Neural progenitor cell (in vitro differentiated cells): ENCODE measurements at places on chromosomes 4 and X.

- no peak for DNase-seq
Measured at GRCh38 chr4:65791111-65791811, 121.0 kb upstream of the EPHA5 start.

DNA sequence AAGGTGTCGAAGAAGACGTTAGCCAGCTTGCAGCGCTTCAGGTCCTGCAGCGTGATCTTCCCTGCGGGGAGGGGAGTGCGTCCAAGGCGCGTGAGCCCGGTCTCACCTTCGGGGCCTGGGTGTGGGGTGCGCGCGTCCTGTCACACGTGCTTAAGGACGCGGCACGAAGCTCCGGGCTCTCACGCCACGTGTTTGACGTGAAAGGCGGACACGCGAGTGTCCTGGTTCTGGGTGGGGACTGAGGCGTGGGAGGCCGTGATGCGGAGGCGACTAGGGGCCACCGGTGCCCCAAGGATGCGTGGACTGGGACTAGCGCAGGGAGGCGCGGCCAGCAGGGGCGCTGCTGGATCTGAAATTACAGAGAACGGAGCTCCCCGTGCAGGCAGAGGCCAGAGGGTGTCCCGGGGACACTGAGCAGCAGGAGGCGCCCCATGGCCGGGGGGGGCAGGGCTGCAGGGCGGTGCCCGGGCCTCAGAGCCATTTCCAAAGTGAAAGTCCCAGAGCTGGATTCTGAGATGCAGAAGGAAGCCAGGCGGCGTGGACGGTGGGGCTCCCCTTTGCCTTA lies 20.3 kb upstream of the GTPBP6 start:
- DNase-seq: no peak

- DNase-seq: no peak
Measured at GRCh38 chrX:132834109-132834508, 124.3 kb downstream of the HS6ST2 start.

DNA sequence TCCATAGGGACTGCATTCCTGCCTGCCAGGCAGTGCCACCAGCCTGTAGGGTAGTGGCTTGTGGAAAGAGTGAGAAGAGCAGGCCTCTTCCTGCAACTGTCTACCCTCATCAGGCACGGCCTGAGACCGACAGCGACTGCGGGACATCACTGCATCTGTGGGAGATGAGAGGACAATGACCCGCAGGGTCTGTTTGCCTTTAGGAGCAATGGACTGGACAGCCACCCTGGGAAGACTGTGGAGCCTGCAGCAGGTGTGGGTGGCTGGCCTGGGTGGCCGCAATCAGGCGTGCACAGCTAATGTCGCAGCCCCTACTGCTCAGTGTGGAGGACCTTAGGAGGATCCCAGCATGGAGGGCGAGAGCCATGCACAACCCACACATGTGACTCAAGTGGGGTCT lies 227.9 kb downstream of the PTTG2 start:
- no peak for DNase-seq

DNA sequence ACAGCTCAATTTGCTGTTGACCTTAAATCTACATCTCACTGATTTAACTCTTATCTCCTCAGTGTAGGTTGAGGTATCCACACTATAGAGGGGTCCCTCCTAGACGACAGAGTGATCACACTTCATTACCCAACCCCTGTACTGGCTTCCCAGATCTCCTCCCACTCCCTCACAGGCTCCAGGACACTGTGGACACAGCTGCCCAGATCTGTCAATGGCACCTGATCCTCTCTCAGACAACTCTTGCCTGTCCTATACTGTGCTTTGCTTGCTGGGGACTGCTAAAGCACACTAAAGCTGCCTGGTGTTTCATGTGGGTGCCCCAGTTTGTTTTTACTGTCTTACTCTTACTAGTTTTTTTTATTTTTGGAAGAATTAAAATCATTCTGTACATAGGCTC lies 27.9 kb downstream of the RAB40AL start:
- DNase-seq: no peak

GRCh38 chr4:108185252-108185651 lies 16.5 kb upstream of the LEF1 start:
- DNase-seq: no peak

DNA sequence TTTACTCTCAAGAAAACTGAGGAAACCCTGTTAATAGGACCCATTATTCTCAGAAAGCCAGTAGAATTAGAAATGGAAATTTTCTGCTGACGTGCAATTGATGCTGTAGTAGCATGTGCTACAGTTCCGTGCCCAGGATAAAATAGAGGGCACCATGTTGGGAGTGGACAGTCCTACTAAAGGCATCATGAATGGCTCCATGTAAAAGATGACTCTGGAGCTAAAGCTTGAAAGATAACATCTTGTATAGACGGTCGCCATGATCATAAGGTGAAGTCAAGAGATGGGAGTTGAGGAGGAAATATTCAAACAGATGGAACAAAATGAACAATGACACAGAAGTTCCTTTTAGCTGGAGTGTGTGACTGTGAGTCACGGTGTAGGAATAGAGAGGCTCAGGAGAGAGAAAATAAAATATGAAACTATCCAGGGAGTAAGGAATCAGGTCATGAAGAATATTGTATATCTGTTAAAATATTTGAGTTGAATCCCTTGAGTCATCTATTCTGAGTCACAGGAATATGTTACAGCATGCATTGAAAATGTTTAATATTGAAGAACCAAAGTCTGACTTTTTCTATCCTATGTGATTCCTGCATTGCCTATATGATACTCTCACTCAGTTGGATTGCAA lies 31.8 kb downstream of the ANXA10 start:
- no peak for DNase-seq

DNA sequence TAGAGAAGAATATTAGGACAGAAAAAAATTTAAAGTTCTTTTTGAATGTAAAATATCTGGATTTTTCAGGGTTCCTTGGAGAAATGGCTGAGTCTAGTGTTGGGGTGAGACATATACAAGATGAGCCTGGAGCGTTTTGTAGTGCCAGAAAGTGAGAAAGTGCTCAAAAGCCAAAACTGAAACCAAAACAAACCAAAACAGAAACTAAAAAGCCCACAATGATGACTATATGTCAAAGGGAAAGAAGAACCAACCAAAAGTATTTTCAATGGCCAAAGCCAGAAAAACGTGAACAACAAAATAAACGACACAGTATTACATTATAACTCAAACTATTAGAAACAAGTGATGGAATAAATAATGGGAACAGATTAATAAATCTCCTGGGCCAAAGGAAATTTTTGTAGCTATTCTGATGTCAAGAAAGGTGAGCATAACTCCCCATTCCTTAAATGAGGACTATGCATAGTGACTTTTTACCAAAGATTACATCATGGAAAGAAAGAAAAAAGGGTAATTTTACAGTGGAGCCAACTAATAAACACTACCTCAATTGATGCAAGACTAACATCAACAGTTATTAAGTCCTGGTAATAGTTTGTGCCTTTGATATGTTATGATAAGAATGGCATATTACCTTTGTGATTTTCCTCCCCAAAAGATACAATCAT lies 1137.6 kb downstream of the C4orf33 start:
- no peak for DNase-seq

GRCh38 chr4:8352368-8353157 lies 83.0 kb downstream of the HTRA3 start:
- no peak for DNase-seq

DNA sequence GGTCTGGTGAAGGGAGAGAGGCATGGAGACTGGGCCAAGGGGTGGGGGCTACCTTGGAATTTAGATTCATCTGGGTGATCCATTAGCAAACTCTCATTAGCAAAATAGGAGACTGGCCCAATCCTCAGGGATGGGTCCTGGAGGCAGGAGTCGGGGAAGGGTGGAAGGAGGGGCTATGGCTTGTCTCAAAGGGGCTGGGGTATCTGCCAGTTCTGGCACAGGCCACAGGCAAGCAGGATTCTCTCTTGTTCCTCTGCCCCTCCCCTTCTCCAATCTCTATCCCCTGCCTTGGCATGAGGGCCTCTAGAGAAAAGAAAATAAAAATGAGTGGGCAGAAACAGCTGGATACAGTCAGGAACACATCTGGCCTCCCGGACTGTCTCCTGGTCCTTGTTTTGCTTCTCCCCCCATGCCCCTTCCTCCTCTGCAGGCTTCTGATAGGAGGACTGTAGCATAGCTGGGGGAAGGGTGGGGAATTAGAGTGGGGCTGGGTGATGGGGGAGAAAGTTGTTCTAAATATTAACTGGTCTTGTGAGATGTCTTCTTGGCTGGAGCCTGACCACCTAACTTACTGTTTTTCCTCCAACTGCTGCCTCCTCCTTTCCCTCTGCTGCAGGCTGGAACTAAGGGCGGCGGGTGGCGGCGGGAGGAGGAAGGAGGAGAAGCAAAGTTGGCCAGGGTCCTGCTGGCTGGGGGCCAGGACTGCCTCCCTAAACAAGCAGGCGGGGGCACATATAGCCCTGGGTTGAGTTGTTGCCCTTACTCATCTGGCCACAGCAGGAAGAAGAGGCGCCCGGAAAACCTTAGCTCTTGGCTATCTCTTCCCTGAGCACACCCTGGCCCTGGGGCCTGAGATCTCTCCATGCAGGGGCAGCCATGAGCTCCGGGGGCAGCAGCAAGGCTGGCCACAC lies 53.3 kb upstream of the LAS1L start:
- DNase-seq: no peak

DNA sequence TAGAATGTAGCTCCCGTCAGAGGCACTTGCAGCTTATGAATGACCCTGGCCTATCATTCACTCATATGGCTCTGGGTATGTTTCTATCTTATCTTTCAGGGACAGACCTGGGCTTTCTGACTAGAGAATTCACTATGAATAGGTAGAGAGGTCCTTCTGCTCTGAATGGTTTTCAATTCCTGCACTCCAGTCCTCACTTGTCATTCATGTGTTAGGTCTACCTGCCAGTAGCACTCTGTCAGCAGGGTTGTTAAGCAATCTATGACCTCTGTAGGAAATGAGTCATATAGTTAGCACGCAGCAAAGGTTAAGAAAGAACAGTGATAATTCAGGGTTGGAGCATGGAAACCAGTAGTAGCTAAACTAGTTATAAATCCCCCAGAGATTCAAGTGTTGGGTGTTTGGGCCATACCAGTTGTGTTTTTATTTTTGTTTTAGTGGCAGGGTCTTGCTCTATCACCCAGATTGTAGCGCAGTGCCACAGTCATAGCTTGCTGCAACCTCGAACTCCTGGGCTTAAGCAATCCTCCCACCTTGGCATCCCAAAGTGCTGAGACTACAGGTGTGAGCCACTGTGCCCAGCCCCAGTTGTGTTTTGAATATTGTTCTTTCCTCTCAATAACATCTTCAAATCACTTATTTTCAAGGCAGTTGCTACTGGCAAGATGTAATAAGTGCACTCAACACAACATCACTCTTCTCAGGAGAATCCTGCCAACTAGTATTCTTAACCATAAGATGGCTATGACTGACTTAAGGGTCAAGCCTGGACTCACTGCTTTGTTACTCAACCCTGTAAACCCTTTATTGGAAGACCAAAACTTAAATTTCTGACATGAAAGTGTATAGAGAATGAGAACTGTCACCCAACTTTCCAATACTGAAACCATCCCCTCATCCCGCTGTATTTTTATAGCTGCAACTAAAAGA lies 25.1 kb downstream of the ARL13A start:
- no peak for DNase-seq

GRCh38 chr4:145019346-145019745 lies 78.7 kb downstream of the ANAPC10 start:
- no peak for DNase-seq

GRCh38 chr4:126705266-126705665 lies 927.5 kb upstream of the INTU start:
- no peak for DNase-seq

DNA sequence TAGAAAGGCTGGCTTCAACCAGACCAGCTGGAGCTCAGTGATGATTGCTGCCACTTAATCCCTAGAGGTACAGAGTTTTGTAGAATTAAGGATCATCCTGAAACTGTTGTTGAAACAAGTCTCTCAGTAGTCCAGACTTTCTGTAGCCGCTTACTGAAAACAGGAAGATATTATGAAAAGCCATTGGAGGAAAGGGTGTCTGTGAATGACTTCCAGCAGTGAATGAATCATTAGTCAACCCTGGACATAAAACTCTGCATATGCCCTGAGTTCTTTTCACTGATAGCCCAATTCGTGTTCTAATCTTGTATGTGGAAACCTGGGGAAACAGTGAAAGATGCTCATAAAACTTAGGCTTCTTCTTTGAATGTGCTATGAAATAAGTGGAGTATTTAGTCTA lies 14.8 kb downstream of the HOPX start:
- no peak for DNase-seq

GRCh38 chr4:25223802-25224375 lies 9.9 kb upstream of the PI4K2B start:
- DNase-seq: peak; percentile 44

DNA sequence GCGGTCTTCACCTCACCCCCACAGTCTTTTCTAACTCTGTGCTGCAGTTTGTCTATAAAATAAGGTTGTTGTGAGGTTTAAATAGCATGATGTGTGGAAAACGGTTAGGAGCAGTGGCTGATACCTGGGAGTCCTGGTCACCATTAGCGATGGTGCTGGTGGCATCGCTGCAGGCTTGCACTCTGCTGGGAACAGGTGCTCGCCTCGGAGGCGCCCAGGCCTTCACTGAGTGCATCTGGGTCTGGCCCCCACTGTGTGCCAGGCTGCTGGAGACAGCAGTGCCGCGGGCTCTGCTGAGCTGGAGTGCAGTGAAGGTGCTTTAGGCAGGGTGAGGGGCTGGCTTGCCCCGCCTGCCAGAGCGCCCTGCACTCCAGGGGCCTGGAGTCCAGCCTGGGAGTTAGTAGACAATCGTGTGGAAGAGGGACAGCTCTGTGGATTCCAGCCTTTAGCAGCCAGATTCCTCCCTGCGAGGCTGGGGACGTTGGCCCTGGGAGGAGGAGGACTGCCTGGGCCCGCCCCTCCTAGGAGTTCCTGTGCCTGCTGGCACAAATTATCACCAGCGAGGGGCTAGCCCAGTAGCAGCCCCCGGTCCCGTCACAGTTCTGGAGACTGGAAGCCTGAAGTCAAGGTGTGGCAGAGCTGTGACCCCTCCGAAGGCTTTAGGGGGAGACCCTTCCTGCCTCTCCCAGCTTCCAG lies 7.3 kb downstream of the RGS12 start:
- no peak for DNase-seq

DNA sequence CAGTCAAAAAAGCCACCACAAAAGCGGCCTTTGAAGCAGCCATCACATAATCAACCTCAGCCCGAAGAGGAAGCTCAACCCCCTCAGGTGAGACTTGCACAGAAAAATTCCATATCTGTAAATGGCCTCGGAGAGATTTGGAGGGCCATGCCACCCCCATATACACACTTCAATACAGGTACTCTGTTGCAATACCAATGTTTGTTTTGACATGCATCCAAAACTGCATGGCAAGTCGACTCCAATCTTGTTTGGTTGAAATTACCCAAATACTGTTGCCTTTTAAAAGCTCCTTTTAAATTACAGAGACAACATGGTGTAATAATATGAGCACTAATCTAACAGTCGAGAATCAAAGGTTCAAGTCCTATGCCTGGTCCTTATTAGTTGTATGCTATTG lies 5.9 kb downstream of the ENAM start:
- DNase-seq: no peak

GRCh38 chr4:35689870-35690269 lies 554.4 kb downstream of the ARAP2 start:
- DNase-seq: peak; percentile 16

GRCh38 chr4:153113061-153113837 lies 91.0 kb upstream of the TRIM2 start:
- no peak for DNase-seq
